ENCODE measurements at places on chromosomes 11 and 22.

DNA sequence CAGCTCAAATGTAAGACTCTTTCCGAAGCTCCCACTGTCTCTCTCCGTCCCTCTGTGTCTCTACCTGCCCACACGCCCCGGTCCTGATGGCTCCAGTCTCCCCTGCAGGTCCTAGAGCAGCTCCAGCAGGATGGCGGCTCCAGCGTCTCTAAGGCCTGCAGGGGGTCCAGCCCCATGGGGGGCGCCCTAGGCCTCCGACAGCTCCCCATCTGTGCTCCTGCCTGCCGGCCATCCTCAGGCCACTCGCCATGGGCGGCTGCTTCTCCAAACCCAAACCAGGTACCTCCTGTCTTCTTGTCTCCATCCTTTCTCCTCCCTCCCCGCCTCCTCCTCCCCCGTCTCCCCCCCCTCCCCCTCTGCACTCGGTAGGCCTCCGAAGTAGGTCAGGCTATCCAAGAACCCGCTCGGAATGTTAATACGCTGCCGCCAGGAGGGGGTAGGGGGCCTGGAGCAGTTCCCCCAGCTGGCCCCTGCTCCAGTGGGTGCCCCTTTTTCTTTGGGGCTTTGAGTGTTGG is 699 bp downstream of the AIFM3 start:
- DNase-seq, result no peak

DNA sequence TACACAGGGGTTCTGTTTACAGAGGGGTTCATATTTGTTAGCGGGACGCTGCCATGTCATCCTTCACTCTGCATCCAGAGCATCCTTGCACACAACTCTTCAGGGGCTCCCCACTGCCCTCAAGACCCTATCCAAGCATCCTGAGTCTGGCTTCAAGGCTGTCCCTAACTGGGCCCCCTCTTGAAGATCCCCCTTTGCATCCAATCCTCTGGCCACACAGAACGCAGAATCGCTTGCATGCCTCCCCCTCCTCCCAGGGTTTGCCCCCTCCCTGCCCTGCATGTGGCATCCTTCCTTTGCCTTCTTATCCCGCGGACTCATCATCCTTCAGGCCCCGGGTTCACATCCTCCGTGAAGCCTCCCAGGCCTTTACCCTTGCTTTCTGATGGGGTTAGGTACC is 18.6 kb downstream of the C1QTNF6 start:
- DNase-seq, result no peak

DNA sequence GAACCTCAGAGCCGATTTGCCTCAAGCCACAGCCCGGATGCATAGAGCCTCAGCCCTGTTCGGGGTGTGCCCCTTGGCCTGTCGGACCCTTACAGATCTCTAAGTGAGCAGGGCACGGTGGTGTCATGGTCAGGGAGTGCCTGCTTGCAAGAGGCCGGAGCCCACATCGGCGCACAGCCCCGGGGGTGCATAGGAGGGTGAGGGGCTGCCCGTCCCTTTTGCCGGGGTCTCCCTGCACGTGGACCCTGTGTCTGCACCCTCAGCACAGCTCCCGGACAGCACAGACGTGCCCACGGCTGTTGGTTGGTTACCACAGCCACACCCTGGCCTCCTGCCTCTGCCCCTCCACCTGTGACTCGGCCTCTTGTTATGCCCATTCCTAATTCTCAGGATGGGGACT is 6.5 kb downstream of the RAB36 start:
- no peak for DNase-seq

DNA sequence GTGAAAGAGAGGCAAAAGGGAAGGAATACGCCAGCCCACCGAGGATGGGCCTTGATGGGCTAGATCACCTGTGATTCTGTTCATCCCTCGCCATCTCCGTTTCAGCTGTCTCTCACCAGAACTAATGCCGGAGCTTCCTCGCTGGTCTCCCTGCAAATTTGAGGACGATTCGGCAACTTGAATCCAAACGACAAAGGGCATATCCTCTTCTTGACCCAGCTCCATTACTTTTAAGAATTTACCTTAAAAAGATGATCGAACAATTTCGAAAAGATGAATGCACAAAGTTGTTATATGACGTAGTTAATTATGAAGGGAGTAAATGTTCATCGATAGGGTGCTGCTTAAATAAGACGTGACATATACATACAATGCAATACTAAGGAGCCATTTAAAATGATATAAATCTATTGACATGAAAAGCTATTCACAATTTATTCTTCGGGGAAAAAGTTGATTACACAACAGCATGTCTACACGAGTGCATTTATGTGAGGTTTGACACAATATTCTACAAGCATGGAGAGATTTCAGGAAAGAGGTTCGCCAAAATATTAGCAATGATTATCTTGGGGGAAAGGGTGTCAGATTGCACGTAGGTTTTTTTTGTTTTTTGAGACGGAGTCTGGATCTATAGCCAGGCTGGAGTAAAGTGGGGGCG is 937 bp upstream of the FAM168A start:
- no peak for DNase-seq

DNA sequence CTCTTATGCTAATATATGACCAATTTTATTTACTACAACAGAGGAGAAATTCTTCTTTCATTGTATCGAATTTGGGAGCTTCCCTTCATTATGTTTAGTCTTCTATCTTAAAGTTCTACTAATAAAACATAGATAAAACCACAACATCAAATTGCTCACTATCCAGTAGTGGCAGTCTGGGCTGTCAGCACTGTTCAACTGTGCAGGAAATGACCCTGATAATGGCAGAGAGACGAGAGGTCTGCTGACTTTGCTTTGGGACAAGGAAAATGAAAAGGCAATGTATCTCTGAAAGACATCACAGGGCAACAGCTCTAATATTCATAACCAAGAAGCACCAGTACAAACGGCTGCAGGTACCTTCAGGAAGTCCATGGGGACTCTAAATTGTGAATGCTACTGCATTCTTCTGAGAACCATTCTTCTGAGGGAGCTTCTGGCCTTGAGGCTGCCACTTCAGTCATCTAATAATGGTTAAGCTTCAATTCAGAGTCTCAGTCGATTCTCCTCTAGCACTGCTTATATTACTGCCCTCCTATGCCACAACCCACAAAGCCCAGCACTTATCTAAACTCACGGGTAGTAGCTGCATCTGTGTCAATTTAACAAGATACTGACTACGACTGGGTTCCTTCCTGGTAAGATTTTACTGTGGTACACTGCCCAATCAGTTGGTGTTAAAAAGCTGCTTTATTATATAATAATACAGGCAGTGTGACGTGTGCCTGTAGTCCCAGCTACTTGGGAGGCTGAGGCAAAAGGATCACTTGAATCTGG is 44.2 kb downstream of the CKAP5 start:
- DNase-seq, result no peak

- DNase-seq, result no peak
Measured at GRCh38 chr22:18022876-18023275, 1.5 kb downstream of the MICAL3 start.

GRCh38 chr11:49213026-49213560 is 4.7 kb upstream of the FOLH1 start:
- no peak for DNase-seq

- DNase-seq, result no peak
Measured at GRCh38 chr11:10305964-10306918, 1.4 kb downstream of the ADM start.

DNA sequence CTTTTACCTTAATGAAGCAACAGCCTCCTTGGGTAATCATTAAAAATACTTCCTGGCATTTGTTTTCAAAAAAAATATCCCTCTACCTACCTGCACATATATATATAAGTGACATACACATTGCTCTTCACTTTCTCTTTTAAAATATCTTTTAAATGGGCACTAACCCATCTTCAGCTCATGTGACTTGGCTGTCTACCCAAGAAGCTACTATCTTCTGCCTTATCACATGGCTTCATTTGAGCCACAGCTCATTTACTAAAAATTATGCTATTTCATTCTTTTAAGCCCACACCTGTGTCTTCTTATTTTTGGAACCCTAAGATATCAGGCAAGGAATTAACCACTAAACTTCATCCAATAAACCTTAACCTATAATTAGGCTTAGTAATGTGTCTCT is 37.0 kb upstream of the SOX6 start:
- no peak for DNase-seq

GRCh38 chr11:65317025-65317786 is 2.5 kb downstream of the CDC42EP2 start:
- DNase-seq, result no peak

DNA sequence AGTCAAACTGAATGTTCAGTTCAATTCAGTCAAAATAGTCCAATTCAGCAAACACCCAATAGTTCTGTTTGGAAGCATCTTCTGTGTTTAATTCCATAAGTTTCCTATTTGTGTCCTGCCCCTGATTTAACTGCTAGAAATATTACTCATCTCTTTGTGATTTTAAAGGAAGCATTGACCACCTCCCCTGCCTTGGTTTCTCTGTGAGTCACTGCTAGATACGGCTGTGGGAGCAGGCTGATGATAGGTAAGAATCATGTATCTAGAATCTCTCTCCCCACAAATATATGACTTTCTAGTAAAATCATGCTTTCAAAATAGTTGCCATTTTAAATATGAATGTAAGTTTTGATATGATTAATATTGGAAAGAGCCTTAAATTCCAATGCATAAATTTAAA is 888.5 kb downstream of the NTM start:
- no peak for DNase-seq

DNA sequence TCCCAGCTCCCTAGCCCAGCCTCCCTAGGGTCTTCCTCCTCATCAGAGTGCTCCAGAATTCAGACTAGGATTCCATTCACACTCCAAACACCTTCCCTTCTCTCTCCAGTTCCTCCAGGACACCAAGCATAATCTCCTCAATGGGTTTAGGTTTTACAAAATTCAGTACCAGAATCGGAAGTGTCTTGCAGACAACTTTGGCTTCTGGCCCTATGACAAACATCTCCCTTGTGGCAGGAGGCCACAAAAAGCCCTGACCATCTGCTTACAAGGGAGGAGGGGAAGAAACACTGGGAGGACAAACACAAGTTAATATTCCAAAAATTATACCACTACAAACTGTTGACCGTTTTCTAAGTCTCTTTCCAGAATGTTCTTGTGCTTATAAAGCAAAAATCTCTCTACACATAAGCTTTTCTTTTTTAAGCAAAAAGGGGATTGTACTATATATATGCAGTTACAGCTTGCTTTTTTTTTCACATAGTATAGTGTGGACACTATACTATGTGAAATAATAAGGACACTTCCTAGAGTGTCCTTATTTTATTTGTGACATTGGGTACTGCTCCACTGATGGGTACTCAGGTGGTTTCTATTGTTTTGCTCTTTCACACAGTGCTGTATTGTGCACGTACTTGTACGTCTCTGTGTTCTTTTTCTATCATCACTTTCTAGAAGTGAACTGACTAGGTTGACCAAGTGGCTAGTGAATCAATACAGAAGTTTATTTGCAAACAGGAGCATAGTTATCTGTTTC is 78.7 kb downstream of the BDNF start:
- DNase-seq, result no peak

DNA sequence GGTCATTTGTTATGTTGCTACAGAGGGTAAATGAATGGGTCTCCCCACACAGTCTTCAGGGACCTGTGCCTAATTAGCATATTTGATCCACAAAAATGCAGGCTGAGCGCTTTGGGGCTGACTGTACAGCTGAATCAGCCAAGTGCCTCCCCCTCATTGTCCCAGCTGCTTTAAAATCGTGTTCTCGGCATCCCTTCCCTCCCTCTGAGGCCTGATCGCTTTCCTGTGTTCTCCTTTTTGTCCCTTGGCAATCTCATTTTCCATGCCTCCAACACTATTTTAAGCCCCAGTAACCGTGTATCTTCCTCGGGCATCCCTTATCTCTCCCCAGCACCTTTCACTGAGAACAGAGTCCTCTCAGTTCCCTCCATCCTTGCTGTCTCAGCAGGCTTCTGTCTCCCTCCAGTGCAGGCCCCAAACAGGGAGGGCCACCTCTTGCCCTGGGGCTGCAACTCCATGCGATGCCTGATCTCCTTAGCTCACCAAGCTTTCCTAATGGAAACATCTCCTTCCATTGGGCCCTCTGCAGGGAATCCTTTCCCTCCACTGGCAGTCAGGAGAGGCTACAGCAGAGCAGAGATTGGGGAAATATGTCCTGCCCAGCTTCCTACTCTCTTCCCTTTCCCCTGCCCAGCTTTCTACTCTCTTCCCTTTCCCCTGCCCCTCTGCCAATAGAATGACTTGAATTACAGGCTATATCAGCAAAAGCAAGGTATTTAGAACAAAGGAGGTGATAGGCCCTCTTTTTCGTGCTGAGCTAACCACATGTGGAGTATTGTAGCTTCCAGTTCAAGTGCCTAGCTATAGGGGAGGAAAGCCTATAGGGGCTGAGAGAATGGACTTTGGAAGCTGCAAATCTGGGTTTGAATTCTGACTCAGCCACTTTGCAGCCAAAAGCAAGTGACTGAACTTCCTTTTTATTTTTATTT is 13.8 kb downstream of the UQCR10 start:
- no peak for DNase-seq

- DNase-seq, result no peak
Measured at GRCh38 chr11:117992136-117992535, 5.9 kb downstream of the IL10RA start.

DNA sequence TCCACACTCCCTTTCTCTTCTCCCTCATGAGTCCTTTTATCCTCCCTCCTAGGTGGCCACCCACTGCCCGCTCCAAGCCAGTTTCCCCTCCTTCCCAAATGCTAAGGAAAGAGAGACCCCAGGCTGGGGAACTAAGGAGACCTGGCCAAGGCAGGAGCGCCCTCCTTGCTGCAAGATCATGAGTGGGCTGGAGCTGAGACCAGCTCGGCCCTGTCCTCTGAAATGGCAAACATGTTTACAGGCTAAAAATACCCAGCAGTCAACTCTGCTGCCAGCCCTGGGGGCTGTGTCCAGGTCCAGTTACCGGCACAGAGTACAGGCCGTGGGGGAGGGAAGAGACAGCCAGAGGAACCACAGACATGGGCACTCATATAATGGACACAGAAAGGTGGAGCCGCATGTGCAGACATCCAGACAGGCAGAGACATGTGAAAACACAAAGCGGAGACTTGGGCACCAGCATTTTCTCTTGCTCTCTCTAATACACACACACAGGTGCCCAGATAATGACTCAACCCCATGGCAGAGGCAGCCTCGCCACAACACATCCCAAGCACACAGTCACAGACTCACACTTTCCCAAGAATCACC is 1.2 kb upstream of the AHNAK start:
- no peak for DNase-seq

DNA sequence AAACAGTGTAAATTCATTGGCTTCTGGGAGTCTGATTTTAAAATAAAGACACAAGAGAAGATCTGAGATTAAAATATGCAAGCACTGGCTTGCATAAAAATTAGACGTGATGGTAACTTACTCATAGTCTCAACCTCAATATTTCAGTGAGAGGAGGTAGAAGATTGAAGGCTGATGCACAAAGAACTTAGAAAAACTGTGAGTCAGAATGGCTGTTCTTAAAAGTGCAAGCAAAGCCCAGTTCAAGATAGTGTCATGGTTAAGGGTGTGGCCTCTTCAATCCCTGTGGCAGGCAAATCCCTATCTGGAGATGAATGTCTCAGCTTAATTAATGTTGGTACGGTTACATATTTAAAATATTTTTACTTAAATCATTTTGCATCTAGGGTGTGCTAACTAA is 33.6 kb upstream of the FIBIN start:
- DNase-seq, result no peak

All from stimulated activated CD8-positive, alpha-beta memory T cell treated with anti-CD3 and anti-CD28 coated beads, Interleukin-7, amount 100 ng/mL, for 1 hour (primary cell).